Left hindlimb (tissue), 1 donor: ENCODE measurements at places on chromosomes 2 and 18.

DNA sequence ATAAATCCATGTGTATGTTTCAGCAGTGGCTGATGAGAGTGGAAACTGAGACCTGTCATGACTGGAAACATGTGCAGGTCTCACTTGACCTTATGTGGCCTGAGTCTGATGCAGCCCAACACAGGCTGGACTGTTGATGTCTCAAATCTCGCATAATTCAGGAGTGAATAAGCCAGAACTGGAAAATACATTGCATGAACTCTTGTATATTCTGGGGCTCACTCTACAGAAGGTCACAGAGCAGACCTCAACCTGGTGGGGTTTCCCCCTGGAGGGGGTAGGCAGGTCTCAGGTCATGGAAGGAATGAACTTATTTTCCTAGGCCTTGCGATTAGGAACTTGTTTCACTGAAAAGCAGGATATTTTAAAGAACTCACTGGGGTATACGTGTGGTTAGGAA, 146.3 kb upstream of the THUMPD2 start:
- DNase-seq, result no peak

GRCh38 chr2:235860111-235860510, 308.1 kb downstream of the GBX2 start:
- no peak for DNase-seq

GRCh38 chr2:236851187-236851586, 234.5 kb upstream of the COPS8 start:
- no peak for DNase-seq

- DNase-seq, result no peak
Observed at GRCh38 chr18:49464718-49465598, 4.5 kb upstream of the DYM start.

GRCh38 chr2:176395273-176395854, 126.1 kb downstream of the MTX2 start:
- DNase-seq, result no peak

- DNase-seq, result no peak
Observed at GRCh38 chr18:45227001-45227742, 388.1 kb upstream of the SLC14A2 start.

GRCh38 chr2:205661281-205661680, 21.0 kb upstream of the NRP2 start:
- DNase-seq, result no peak

- DNase-seq, result no peak
Observed at GRCh38 chr2:55590810-55591440, 26.5 kb downstream of the PPP4R3B start.

DNA sequence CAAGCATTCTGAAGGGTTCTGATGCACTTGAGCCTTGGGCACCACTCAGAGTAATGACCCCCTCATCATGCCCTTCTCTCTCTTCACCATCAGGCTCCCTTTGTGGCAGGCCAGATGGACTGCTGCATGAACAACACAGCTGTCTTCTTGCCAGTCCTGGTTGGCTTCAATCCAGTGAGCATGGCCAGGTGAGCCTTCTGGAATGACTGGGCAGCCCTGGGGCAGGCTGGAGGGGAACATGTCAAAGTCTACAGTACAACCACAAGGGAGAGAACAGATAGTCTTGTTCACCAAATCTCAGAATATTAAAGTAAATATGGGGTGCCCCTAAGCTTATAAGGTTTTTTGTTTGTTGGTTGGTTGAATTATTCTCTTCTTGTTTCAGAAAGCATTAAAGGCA, 4.4 kb downstream of the GCKR start:
- DNase-seq, result no peak

DNA sequence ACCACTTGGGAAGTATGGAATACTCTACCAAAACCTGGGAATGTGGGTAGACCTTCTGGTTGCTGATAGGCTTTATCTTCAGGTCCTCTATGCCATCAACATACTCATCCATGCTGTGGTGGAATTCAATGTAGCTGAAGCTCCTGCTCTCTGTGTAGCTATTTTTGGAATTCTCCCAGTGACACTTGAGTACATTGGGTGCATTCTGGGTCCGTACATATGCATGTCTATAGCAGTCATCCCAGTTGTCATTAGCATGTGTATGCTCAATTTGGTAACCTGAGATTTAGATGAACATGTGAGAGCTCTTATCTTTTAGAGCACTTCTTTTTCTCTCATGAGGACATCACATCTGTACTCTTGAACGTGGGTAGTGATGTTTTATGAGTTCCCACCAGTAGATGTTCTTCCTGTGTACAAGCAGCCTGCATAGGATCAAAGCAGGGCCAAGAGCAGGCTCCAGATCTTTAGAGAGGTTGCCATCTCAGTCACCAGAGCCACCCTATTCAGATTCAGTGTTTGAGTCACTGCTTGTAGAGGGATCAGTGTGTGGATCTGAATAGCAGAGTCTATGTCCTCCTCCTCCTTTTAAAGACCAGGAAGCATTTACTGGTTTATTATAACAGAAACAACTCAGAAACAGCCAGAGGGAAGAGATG, 65.9 kb downstream of the MGAT5 start:
- no peak for DNase-seq

DNA sequence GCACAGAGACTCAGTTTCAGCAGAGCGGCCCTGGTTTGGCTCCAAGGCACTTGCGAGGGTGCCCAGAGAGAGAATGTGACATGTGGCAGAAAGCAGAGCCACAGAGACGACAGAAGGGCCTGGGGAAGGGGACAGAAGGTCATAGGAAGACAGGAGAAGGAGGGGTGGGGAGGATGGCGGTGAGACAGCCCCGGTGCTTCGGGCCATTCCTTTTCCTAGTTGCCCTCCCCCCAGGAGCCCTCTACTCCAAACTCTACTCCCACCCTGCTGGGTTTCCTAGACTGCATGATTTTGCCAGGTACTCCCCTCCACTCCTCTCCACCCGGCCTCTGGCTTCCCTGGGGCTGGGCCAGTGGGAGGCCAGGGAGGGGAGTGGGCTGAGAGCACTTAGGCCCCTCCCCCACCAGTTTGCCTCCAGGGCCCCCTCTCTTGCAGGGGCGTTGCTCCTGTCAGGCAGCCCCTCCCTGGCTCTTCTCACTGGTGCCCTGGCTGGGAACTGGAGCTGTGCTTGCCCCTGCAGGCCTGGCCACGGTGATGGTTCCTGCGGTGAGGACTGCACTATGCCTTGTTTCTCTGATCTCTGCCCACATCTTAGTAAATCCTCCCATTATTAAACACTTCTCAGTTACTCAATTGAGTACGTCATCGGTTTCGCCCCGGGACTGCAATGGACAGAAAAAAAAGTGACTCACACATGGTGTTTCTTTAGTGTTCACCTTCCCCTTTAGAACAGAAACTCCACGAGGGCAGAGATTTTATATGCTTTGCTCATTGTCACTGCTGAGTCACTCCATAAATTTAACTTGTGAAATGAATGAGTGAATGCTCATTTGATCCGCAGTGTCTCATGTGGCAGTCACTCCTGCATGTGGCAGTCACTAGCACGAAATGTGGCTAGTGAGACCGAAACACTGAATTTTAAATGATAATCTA, 58.7 kb upstream of the SP3 start:
- peak; percentile 74 for DNase-seq

DNA sequence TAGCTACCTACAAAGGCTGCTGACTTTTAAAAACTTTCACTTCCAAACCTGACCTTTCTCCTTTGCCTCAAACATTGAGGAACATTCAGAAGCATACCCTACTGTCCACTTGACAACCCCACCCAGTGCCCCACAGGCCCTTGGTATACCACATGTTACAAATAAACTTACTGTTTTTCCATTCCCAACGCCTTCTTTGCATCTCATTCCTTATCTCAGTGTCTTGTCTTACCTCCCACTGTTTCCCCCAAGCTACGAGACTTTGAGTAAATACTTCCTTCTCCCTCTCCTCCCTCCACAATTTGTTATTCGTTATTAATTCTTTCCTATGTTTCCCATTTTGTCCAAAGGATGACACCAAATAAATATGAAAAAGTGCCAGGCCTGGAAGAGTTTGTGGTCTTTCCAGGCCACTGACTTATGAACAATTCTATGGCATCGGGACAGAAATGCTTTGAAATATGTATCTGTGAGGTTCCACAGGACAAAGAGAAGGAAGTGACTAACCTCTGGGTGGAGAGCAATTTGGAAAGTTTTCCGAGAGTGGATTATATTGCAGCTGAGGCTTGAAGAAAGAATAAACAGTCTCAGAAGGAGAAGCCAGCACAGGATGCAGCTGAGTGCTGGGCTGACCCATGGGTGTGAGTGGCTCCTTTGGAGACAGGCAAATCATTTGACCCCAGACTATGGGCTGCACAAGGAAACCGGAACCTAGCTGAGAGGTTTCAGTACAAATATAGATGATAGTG, 409.0 kb downstream of the LPIN1 start:
- DNase-seq, result no peak

DNA sequence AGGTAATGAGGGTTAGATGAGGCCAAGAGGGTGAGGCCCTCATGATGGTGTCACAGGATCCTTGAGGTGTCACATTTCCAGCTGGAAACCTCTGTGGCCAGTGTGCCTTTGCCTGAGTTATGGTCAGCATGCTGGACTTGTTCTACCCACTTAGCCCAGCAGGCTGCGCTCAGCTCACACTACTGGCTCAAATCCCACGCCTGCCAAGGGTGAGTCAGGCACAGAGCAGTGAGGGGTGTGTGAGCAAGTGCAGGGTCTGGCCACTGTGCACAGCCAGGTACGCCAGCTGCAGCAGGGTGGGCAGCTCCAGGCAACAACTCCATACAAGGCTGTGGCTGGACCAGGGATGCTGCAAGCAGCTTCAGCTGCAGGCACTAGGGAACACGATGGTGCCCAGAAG, 616.6 kb upstream of the FSHR start:
- DNase-seq, result no peak

- no peak for DNase-seq
Observed at GRCh38 chr18:36411745-36412168, 114.2 kb downstream of the FHOD3 start.

GRCh38 chr2:25453199-25453905, 111.6 kb upstream of the DNMT3A start:
- no peak for DNase-seq

DNA sequence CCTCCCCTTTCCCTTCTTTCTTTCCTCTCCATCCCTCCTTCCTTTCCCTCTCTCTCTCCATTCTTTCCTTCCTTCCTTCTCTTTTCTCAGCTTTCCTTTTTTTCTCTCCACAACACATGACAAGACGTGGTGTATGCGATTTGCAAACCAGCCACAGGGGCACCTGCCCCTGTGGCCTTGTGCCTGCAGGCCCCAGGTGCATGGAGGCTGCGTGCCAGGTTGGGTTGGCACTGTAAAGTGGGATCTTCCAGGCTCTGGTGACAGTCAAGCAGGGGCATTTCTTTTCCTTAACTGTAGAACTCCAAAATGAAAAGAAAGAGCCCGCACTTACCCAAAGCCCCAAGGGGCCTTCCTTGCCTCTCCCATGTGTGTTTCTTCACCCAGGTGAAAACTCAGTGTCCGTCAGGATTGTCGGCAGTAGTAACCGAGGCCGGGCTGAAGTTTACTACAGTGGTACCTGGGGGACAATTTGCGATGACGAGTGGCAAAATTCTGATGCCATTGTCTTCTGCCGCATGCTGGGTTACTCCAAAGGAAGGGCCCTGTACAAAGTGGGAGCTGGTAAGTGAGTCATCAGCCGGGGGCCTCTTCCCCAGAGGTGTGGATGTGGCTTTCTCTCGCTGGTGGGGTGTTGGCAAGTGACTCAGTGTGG, 50.9 kb downstream of the MARCO start:
- DNase-seq, result no peak

GRCh38 chr2:179139506-179139905, 89.6 kb upstream of the CCDC141 start:
- no peak for DNase-seq

DNA sequence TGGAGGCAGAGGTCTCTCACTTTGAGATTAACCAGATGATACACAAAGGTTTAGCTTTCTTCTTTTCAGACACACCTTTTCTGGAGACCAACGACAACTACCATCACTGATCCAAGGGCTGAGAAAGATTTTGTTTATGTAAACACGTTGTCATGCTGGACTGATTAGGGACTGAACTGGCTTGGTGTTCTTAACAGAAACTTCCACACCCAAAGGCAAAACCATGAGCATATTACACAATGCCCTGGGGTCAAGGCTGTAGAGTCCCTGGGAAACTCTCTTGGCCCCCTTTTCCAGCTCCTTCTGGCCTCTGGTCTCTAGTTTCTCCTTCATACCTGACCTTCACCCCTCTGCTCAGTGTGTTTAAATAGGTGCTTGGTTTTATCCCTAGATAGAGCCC, 447.0 kb upstream of the TCF4 start:
- no peak for DNase-seq

DNA sequence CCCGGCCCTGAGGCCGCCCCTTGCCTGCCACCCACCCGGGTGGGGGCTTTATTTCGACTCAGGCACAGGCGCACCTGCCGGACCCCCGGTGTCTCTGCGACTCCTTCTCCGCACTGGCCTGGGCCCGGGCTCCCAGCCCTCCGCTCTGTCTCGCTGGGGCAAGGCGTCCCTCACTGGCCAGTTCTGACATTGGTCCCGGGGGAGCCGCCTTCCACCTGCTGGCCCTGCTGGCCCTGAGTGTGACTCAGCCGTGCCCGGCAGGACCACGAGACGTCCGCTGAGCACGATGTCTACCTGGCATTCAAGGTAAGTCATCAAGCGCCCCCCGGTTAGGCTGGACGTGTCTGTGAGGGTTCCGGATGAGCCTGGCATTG, 131.5 kb upstream of the CTDP1 start:
- DNase-seq, result no peak

GRCh38 chr2:11406267-11406957, 59.5 kb downstream of the E2F6 start:
- peak; percentile 78 for DNase-seq

- no peak for DNase-seq
Observed at GRCh38 chr18:24234330-24234729, 95.5 kb downstream of the CABYR start.

GRCh38 chr2:20509770-20510490, 63.1 kb downstream of the RHOB start:
- DNase-seq, result no peak

GRCh38 chr2:42067521-42067920, 19.7 kb downstream of the PKDCC start:
- DNase-seq, result no peak

DNA sequence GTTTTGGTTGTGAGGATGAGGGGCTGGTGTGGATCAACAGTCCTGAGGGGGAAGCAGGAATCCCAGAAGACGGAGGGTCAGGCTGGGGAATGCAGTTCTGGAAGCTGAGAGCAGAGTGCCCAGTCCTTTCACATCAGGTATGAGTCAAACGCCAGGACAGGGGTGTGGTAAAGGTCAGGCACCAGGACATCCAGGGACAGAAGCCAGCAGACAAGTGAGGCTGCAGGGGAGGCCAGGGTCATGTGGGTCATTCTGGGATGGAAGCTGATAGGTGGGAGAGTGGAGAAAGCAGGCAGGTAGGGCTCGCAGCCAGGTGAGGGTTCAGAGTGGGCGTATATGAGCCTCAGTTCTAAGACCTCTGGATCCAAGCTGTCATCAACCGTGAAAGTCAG, 12.8 kb upstream of the GNLY start:
- no peak for DNase-seq
